Activated CD8-positive, alpha-beta memory T cell treated with anti-CD3 and anti-CD28 coated beads for 1 hour (primary cell): ENCODE measurements at places on chromosomes 4 and X.

DNA sequence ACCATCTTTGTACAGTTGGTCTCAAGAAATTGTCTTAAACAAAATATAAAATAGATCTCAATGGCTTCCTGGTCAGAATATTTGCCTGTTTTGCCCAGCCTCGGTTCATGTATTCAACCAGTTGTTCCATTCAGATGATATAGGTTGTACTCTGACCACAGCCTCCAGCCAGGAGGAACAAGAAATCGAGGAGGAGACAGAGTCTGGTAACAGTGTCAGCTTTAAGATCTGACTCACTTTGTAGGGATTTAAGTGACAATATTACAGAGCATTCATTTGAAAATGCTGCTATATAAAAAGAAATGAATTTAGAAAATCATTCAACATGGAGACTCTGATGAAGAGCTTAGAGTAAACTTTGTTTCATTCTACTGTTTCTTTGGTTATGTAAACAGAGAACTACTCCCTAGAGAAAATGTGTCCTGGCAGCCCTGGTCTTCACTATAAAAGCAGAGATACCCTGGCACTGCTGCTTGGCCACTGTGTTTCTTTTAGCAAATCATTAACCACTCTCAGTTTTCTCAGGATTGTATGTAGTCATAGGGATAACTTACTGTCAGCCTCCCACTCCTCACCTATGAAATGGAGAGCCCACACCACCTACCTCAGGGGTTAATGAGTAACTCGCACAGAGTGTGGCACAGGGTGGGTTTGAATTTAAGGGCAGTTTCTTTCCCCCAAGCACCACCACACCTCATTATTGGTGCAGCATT is 53.5 kb downstream of the PAGE2 start:
- DNase-seq, result no peak

DNA sequence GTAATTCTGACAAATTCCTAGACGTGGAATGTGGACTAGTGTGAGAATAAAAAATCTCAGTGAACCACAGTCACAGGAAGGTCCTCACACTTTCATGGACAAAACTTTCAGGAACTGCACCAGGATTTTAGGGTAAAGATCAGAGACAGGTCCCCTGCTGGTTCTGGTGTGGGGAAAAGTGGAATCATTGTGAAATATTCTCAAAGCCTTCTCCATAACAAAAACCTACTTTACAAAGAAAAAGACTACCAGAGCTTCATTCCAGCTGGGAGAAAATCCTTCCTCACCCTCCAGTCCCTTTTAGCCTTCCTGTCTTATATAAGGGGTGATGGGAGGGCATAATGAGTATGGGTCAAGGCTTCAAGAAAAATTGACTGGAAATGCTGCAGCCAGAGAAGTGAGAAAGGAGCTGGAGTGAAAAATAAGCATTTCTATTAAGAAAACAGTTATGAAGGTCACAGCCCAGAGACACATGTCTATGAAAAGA is 325.8 kb downstream of the ARAP2 start:
- no peak for DNase-seq

DNA sequence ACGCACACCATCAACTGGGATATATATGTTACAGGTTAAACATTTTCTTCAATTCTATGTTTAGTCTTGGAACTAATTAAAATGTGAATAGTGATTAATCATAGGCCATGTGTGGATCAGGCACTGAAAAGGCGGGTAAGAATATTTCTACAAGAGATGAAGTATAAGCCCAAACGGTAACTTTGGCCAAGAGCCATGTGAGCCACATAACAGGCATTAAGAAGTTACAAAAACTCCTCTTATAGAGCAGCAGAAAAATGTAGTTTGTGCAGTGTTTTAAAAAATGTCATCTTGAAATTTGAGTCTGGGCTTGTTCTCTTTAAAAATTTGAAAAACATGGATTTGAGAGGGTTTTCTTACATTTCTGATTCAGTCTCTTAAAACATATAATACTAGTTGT is 521.8 kb upstream of the DIPK2B start:
- no peak for DNase-seq

DNA sequence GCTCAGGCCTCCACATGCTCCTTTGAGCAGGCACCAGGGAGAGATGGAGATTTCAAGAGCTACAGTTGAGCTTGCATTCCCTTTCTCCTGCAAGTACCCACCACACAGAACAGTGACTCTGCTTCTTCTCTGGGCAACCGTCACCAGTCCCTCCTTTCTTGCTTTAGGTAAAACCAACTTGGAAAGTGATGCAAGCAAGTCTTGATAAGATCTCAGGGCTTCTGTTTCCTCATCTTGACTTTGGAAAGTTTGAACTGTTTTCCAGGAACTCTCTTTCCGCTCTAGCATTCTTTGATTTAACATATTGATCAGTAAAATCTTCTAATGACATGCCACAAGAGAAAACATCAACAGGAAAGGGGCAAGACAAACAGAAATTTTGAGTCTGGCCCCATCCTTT is 73.7 kb downstream of the USP46 start:
- DNase-seq, result no peak

DNA sequence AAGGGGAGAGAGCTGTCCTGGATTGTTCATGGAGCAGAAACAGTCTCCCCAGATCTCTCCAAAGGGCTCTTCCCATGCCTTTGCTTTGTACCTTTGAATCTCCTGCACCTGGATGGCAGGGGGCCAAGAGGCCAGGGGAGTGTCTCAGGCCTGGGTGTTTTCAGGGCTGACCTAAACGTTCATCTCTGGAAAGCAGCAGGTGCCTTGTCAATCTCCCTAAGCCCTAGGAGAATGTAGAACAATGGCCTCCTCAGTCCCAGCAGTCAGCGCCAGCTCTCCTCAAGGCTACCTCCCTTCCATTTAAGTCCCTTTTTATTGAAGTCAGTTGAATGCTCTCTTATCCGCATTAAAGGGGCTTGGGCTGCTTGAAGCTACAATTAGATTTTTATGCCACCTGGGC is 31.2 kb upstream of the NSUN7 start:
- DNase-seq, result no peak

DNA sequence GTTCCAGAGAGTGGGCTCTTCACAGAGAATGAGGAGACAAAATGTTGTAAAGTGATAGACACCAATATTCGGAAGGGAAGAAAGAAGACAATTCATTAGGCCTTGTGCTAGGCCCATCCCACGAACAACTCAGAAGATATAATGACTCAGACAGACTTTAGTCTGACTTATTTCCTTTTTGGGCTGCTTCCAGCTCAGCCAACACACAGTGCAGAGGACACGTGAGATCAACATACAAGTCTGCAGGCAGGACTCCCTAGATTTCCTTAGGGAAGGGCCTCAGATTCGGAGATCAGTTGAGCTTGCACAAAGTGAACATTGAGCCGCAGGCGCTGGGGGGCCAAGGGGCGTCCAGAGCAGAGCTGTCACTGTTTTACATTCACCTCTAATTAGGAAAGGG is 290.7 kb upstream of the TENM3 start:
- DNase-seq, result no peak

GRCh38 chrX:24610516-24610915 is 36.6 kb downstream of the PCYT1B start:
- DNase-seq, result no peak

DNA sequence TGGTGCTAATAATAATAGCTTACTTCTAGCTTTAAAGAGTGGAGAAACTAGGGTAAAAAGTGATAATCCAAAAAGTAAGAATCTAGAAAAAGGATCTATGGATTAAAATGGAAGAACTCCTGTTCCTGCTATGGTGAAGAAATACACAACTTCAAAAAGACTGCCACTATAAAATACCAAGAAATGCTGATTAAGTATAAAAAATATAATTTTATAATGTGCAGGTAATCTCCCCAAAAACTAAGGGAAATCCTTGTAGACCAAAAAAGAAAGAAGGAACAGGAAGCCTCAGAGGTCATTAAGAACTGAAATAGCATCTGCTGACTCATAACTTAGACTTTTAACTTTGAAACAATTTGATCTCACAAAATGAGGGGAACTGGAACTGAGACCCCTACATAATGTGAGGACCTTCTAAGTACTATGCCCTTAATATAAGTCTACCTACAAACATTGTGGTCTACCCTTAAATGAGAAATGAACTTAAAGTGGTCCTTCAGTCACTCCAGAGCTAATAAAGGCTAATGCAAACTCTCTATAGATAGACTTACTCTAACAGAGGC is 50.6 kb upstream of the SRPX start:
- DNase-seq, result no peak

DNA sequence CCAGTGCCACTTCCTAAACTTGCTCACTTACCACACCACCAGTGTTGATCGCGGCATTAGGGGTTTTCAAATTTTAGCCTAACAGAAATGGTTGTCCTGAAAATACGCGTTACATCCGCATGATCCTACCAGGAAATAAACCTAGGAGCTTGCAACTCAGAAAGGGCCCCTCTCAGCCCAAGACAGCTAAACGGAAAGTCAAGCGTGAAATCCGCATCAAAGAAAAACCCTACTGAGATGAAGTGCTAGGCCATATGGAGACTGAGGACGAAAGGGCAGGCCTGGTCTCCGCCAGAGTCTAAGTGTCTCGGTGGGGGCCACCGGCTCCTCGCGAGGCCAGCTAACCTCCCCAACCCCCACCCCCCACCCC is 626 bp downstream of the YTHDC1 start:
- no peak for DNase-seq

DNA sequence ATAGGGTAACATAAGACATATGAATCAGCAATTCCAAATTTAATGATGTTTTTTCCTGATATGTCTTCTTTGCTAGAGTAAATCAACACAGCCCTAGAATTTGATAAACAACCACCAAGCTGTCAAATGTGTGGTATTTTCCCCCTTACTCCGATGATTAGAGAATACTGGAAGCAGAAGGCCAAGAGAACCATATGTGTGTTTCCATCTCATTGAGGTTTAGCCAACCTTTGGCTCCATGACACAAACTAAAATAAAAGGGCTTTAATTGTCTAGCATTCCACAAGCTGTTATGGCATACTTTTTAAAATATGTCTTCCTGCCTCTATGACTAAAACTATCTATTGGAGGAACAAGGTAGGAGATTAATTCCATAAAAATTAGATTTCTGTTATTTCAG is 1222.4 kb upstream of the AGA start:
- DNase-seq, result no peak

GRCh38 chrX:747176-747575 is 116.6 kb downstream of the SHOX start:
- no peak for DNase-seq
